Jurkat, Clone E6-1 (cell line): ENCODE measurements at places on chromosomes 13 and 19.

DNA sequence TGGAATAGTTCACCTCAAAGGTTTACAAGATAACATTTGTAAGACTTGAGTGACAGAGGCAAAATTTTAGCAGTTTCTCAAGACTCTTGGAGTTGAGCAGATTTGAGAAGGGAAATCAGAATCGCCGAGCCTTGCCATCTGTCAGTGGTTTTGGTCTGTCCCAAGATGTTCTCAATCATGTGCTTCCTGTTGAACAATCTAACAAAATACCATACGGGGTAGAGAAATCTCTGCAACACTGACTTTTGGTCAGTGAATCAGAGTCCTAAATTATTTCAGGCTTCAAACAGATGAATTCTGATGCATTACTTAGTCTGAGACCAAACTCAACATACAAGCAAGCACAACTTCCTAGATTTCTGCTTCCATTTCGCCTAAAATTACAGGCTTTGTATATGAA, 3.8 kb downstream of the KCTD12 start:
- DNase-seq: peak; percentile 56

- no peak for DNase-seq
Measured at GRCh38 chr19:16875584-16876555, 12.9 kb upstream of the F2RL3 start.

- DNase-seq: no peak
Measured at GRCh38 chr19:14978161-14978776, 1.4 kb downstream of the SLC1A6 start.

GRCh38 chr13:26759249-26759906, 1.2 kb downstream of the GPR12 start:
- DNase-seq: no peak

GRCh38 chr19:49847731-49848696, 2.9 kb upstream of the PTOV1 start:
- DNase-seq: no peak

GRCh38 chr19:45677351-45678230, 9.6 kb downstream of the GIPR start:
- DNase-seq: no peak

DNA sequence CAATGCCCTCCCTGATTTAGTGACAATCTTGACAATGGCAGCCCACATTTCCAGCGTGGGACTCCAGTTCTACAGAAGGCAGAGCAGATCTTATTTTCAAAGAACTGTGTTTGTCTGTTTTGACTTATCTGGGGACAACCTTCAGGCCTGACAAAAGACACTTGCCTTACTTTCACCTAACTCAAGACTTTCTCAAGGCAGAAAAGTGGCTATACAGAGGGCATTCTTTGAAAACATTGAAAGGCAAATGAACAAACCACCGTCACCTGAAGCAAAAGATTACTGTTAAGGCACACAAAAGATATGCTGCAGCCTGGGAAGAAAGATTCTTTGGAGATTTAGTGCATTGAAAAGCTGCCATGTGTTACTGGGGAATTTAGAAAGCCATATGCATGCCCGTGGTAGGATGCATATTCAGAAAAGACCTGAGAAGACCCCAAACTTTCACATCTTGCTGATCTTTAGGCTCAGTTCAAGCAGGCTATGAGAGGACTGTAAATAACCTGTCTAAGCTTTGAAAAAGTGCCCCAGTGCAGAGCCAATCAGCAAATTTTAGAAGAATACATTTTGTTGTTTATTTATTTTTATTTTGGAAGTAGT, 82.8 kb downstream of the TSC22D1 start:
- DNase-seq: no peak

DNA sequence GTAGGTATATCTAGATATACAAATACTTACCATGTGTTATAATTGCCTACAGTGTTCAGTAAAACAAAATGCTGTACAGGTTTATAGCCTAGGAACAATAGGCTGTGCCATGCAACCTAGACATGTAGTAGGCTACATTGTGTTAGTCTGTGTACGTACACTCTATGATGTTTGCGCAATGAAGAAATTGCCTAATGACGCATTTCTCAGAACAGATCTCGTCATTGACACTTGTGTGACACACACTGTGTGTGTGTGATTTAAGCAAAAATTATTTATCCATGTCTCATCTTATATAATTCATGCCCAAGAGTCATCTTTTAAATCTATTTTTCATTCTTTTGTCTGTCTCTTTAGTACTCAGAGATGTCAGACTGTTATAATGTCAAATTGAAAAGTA, 1888.8 kb upstream of the PCDH20 start:
- DNase-seq: no peak

DNA sequence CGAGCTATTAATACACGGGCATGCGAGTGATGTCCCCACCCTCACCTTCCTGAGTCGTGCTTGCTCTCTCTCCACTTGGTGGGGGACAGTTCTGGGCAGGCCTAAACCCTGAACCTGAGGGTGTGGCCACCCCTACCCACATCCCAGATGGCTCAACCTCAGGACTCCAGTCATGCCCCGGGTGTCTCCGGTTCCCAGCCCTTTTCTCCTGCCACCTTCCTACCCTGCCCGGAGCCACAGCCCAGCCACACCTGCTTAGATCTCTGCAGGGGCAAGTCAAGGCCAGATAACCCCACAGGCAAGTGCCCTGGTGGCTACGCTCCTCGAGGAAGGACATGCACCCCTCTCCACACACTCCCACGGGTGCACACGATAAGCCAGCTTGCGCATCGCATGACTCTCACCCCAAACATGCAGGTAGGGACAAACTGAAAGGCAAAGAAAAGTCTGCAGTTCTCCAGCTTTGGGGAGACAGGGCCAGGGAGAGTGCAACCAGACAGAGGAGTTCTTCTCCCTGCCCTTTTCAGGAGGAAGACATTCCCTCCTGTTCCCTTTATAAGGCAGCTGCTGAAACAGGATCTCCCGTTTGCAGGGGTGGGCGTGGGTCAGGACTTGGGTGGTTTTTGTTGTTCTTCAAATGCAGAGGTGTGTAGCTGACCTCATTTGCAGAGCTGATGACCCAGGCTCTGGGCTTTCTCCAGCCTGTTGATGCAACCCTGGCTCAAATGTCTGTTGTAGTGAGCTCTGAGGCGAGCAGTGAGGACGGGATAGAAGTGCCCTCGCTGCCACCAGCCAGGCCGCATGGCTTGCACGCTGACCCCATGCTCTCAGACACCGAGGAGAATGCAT, 88.6 kb downstream of the DPF1 start:
- no peak for DNase-seq

- peak; percentile 19 for DNase-seq
Measured at GRCh38 chr13:61286148-61286745, 129.4 kb downstream of the PCDH20 start.

- DNase-seq: no peak
Measured at GRCh38 chr19:49427339-49427738, 2.2 kb downstream of the GFY start.

DNA sequence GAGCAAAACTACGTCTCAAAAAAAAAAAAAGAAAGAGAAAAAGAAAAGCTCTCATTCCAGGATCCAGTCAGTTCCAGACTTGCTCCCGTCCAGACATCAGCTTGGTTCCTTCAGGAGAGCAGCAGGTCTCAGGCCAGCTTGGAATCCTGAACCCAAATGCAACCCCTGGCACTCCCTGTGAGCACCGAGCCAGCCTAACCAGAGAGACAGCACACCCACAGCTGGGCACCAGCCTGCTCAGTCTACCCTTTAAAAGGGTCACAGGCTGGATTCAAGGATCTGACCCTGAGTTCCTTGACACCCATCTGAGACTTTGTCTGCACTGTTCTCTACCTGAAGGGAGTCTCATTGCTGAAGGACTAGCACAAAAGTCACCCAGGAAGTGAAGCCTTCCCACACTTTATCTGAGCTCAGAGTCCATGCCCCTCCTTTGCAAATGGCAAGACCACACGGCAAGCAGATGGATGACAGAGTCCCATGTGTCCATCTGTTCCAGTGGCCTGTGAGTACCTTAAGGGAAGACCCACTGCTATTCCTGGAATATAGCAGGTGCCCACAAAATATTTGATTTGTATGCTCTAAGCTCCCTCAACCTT, 1.4 kb downstream of the PEPD start:
- no peak for DNase-seq

DNA sequence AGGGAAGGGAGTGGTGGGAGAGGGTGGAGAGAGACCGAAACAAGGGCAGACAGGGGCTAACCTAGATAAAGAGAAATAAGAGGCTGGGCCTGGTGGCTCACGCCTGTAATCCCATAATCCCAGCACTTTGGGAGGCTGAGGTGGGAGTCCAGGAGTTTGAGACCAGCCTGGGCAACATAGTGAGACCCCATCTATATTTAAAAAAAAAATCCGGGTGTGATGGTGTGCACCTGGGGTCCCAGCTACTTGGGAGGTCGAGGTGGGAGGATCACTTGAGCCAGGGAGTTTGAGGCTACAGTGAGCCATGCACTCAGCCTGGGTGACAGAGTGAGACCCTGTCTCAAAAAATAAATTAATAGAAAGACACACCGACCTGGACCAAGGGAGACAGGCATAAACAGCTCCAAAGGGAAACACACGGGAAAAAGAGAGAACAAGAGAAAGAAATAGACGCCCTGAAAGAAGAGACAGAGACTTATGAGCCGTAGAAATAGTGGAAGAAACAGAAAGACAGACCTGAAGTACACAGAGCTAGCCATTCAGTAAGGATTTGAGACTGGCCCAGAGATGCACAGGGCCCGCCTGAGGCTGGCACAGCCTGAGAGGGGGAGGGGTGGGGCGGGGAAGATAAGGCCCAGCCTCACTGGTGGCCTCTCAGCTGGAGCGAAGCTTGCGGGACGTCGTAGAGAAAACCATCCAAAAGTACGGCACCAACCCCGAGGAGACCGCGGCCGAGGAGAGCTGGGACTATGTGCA, 2.2 kb downstream of the CD37 start:
- DNase-seq: no peak

DNA sequence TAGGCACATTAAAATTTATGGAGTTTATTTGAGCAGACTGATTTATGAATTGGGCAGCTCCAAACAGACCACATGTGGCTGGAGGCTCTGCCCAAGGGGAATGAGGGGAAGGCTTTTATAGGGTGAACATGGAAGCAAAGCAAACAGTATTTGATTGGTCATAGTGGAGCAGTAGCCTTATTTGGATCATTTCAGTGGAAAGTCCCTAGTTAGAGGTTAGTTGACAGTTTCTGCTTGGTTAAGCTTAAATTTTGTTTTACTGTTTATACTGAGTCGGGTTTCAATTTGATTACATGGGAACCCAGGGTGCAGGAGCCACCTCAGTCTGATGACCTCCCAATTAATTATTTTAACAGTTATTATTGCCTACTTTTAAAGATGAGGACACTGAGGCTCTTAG, 140.5 kb downstream of the NDFIP2 start:
- no peak for DNase-seq

DNA sequence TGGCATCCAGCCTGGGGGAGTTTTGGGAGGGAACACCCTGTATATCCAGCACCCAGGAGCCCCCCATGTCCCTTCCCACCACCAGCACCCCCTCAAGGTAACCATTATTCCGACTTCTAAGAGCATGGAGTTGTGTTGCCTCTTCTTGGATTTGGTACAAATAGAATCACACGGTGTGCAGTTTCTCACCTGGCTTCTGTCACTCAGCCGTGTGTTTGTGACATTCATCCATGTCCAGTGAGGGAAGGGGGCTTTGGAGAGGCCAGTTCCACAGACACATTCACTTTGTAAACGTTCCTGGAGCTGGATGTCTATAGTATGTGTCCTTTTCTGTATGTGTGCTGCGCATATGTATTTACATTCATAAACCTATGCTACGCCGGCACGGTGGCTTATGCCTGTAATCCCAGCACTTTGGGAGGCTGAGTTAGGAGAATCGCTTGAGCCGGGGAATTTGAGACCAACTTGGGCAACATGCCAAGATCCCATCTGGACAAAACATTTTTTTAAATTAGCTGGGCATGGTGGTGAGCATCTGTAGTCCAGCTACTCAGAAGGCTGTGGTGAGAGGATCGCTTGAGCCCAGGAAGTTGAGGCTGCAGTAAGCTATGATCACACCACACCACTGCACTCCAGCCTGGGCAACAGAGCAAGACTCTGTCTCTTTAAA, 36.6 kb downstream of the MYH14 start:
- no peak for DNase-seq

- DNase-seq: no peak
Measured at GRCh38 chr19:48628486-48629296, 8.5 kb downstream of the DBP start.

DNA sequence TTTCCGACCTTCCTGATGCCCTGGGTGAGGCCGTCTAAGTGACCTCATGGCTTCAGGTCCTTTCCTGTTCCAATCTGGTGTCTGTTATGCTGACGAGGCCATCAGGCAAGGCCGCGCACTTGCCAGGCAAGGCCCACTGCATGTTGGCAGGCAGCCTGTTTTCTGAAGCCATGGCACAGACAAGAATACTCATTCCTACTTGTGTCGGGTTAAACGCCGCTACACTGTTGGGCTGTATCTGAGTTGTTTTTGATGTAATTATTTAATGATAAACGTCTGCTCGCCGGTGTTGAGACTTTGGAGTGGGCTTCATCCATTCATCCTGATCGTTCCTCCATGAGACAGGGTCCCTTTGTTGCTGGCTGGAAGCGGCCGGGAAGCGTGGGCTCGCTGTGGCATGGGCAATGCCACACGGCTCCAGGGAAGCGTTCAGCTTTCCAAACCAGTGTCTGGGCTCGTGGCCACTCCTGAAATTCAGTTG, 92.1 kb downstream of the ATP11A start:
- no peak for DNase-seq

GRCh38 chr13:50798923-50799322, 44.6 kb downstream of the DLEU7 start:
- DNase-seq: no peak

GRCh38 chr13:50014386-50014785, 858 bp upstream of the KCNRG start:
- no peak for DNase-seq

DNA sequence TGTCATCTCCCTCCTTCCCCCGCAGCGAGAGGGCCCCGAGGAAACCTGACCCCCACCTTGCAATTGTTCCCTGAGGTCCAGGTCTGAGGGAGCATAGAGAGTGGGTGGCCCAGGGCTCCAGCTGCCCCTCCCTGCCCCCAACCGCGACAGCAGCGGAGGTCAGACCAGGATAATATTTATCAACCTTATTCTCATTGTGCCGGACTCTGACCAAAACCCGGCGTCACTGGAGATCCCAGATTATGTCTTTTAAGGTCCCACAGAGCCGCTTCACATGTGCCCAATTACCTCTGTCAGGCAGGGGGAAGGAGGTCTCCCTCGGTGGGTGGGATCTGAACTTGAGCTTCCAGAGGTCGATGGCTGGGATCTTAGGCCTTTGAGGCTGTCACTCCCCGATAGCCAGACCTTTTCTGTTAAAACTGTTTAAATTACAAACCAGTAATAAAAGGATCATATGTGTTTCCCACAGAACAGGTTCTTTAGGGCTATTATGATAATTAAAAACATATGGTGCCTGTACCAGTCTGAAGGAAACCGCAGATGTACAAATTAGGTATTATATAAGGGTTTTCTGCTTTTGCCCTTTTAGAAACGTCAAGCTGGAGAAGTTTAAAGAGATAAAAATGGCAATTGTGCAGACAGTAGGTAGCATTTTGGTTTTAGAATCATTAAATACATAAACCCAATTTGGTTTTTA, 195.5 kb downstream of the ZNF536 start:
- DNase-seq: no peak
